ENCODE measurements at places on chromosomes 16 and 17.
A peak's percentile ranks its signal among the peaks of the same experiment; 100 is the strongest.

GRCh38 chr17:35297666-35298065 lies 54.8 kb downstream of the SLFN5 start:
- DNase-seq, result no peak

- no peak for DNase-seq
These were observed at the start of gene KRTAP4-6 for GRCh38 chr17:41140360-41141131. TSS of gene KRTAP4-6 (minus strand) at chr17:41140544. CDS start at chr17:41140487, 57 bp downstream.

DNA sequence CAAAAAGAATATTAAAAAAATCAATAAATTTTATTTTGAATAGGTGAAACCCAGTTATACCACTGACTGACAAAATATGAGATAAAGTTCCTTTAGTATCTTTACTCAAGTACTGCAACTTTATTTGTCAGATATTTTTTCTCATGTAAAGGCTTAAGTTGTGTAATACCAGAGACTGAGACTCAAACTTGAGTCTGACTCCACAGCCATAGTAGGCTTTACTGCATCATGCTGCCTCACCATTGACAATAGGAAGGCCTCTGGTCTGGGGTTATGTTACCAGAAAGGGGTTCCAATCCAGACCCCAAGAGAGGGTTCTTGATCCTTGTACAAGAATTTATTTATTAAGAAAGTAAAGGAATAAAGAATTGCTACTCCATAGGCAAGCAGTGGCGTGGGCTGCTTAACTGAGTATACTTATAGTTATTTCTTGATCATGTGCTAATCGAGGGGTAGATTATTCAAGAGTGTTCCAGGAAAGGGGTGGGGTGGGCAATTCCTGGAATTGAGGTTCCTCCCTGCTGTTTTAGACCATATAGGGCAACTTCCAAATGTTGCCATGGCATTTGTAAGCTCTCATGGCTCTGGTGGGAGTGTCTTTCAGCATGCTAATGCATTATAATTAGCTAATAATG lies 187.4 kb upstream of the WSB1 start:
- no peak for DNase-seq

GRCh38 chr17:68491381-68492231 lies 20.6 kb upstream of the PRKAR1A start:
- no peak for DNase-seq

GRCh38 chr16:54362591-54363206 lies 76.1 kb upstream of the IRX3 start:
- DNase-seq, result no peak

DNA sequence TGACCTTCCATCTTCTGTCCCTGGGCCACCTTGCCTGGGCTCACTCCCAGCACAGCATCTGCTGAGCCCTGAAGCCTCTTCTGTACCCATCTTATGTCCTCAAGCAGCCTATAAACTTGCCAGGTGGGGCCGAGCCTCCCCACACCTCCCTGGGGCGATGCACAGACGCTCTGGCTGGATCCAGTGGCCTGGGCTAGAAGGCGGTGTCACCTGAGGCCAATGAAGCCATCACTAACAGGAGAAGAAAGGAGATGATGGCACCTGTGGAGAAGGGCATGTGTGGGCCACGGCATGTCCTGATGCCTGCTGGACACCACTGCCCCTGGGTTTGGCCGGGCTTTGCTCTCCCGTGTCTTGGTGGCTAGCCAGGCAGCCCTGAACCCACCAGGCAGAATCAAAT lies 45.5 kb downstream of the PEMT start:
- no peak for DNase-seq

DNA sequence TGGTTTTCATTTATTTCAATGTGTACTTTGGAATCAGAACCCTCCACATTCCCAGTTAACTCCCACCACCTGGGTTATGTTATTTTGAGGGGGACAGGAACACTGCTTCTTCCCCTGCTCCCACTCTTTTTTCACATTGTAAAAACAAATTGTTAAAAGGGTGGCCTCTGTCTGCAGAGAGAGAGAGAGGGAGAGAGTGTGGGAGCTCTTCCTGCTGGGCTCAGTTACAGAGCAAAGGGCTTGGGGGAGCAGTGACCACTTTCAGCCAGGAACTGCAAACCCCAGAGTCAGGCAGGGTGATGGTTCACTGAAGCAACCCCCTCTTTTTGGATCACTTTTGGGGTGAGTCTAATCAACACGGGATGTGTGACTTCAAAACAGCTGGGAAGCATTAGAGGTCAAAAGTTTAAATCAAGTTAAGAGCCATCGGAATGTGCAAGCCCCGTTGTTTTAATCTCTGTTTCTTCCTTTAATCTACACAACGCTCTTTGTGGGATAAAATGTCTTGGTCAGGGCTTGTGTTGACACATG lies 577.0 kb upstream of the CDH11 start:
- peak; percentile 53 for DNase-seq

- DNase-seq, result peak; percentile 62
These were observed 646 bp downstream of the HIC1 start for GRCh38 chr17:2055292-2056205.

DNA sequence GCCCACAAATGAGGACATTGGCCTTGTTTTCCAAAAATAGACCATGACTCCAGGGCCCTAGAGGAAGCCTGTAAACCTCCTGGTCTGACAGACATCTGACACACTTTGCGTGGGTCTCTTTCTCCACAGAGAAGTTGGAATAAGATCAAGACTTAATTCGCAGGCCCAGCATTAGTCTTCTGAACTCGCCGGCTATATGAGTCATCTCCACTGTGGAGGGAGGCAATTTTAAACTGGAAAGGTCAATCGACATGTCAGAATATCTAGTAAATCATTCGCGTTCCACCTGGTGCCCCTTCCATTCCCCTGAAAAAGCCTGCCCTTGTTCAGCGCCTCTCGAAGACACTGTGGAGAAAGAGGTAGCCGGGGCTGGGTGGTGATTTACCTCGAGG lies 140.1 kb downstream of the CLEC16A start:
- no peak for DNase-seq

DNA sequence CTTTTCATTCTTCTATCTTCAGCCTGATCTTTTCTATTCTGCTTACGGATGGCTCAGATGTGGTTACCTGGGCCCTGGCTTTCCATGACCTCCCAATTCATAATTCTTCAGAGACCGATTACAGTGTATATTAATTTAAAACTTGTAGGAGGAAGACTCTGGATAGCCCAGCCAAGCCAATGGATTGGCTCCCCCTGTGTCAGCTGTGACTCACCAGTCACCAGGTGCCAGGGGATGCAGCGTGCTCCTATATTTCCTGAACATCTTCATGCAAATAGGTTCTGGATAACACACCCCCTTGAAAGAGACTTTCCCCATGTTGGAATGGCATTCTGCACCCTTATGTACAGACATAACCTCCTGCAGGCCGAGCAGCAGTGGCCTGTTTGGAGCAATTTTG lies 208.3 kb upstream of the WSCD1 start:
- DNase-seq, result no peak

- peak; percentile 41 for DNase-seq
These were observed 2.6 kb downstream of the NOG start for GRCh38 chr17:56595831-56596690.

DNA sequence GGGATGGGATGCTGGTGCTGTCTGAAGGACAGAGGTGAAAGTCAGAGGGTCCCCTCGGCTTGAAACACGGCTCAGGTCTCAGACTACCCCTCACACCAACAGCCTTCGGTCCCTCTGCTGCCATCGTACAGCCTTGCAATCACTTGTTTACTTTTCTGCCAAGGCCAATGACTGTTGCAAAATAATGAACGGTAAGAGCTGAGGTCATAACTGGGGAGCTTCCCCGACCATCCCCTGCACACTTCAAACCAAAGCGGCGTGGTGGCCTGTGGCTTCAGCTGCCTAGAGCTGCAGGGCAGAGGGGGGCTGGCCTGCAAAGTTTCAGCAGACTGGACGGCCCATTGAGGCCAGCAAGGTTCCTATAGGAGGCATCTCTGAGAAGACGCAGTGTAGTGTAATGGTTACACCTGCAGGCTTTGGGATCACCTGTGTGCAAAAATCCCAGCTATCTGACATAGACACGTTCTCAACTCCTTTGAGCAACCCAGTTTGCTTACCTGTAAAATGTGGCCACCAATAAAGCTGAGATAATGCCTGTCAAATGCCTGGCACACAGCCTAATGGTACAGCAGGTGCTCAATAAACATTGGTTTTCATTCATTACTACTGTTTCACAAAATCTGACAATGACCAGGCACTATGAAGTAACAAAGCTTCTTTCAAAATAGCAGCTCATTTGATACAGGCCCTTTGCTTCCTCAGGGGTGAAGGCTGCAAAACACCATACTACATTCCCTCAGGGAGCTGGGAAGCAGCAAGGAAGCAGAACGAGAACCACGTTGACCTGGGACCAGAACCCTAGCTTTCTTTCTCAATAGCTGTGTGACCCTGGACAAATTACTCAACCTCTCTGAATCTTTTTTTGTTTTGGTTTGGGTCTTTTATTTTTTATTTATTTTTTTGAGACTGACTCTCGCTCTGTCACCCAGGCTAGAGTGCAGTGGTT lies 5.0 kb downstream of the PAM16 start:
- no peak for DNase-seq

DNA sequence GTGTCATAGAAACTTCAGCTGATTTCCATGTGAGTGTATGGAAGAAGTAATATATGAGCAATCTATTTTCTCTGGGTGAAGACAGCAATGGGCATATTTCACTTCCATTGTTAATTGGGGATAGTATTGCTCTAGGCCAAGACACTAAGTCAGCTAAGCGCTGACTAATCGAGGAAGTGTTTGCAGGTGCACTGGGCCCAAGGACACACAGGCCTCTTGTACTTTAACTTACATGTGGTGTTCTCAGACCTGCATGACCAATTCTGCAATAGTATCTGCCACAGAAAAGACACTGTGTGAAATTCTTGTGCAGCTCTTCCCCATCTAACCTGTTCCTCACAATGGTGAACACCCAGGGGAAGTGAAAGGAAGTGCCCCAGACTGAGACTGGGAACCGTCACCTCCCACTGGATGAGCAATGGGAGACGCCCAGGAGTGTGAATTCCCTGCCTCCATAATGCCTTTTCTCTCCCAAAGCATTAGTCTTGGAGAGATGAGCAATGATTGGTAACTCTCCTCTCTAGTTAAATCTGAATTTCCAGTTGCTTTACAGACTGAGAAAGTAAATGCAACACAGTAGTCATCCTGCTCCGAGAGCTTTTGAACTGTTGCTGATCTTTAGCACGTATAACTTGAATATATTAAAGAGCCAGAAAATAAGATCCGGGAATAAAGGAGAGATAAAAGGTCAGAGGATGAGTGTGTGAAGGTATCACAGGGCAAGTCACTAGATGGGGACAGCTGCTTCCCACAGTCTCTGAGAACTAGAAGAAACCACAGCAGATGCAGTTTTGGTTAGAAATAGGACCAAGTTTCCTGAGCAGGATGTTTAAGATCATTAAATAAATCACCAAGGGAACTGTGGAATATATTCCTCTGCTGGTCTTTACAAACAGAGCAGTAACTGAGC lies 82.6 kb downstream of the CDK5R1 start:
- DNase-seq, result no peak

DNA sequence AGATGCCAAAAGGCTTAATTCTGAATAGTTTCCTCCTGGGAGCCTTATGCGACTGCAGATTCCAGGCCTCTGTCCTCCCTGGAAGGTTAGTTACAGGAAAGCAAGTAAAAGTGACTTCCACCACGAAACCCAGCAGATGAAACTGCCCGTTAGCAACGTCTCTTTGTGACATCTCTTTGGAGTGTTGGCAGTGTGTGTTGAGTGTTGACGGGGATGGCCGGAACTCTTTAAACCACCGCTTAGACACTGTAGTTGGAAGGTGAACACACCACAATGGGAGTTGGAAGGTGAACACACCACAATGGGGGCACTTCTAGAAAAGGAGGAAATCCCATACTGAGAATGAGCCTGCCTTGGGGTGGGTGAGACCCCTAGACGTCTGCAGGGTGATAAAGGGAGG lies 858 bp downstream of the SKAP1 start:
- DNase-seq, result no peak

- DNase-seq, result peak; percentile 83
These were observed at the start of gene FCSK for GRCh38 chr16:70454222-70455034. TSS of gene FCSK (plus strand) at chr16:70454595. CDS start at chr16:70463191, 8,596 bp downstream.

- DNase-seq, result peak; percentile 41
These were observed 358.2 kb downstream of the KIF2B start for GRCh38 chr17:54180950-54181349.

- no peak for DNase-seq
These were observed 299.2 kb downstream of the TOX3 start for GRCh38 chr16:52247737-52248136.

- DNase-seq, result no peak
These were observed 14.1 kb downstream of the PHF12 start for GRCh38 chr17:28937044-28937729.

- DNase-seq, result no peak
These were observed 19.5 kb downstream of the GRB7 start for GRCh38 chr17:39757176-39757662.

GRCh38 chr16:68744744-68745280 lies 7.7 kb downstream of the CDH1 start:
- no peak for DNase-seq

DNA sequence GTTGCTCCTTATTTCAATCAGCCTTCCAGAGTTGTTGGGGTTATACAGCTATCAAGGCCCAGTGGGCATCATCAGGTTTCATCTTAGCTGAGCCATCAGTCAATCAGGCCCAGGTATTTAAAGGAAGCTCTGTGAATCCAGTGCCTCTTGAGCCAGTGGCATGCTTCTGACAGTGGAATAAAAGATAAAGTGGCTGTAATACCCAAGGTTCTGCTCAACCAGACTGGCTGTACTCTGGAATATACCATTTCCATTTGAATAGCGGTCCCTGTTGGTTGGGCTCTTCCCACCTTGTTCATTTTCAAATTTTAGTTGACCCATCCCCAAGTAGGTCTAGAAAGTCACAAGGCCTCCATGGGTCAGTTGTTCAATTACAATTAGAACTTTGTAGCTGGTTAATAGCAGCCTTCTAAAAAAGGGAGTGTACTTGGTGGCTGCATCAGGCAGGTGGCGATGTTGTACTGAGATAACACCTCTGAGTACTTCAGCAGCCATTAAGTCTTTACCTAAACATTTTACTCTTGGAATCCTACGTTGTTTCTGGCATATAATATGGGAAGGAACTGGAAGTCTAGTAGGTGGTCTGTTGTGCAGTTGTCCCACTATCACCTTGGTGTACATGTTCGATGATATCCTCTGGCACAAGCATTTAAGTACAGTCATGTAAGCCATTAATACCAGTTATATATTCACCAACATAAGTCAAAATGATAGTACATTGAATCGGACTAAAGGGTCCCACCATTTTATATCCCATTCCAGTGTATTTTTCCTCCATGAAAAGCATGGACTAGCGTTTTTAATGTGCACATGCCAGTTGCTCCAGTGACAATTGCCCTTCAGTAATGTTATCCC lies 294.1 kb downstream of the BCAS3 start:
- peak; percentile 50 for DNase-seq

DNA sequence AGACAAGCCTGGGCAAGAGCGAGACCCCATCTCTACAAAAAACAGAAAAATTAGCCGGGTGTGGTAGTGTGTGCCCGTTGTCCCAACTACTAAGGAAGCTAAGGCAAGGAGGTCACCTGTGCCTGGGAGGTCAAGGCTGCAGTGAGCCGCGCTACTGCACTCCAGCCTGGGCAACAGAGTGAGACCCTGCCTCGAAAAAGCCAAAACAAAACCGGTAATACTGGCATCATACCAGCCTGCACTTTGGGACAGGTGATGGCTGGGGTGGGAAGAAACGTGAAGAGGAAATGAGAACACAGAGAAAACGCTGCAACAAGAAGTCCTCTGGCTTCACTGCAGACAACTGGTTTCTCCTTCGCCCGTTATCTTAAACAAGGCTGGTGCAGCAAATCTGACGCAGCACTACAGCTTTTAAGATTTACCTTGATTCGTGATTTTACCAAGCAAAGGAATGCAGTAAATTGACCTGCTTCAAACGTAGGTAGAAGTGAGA lies 725 bp upstream of the CASC3 start:
- no peak for DNase-seq

Measured in left hindlimb (tissue), 1 donor.